ENCODE measurements at places on chromosomes 6 and 20.

GRCh38 chr20:46324960-46325703 lies 16.8 kb upstream of the CDH22 start:
- DNase-seq = peak; percentile 42

- DNase-seq = no peak
Measured at GRCh38 chr20:32515631-32516101, 69.5 kb downstream of the NOL4L start.

- no peak for DNase-seq
Measured at GRCh38 chr20:24701668-24702067, 232.2 kb downstream of the SYNDIG1 start.

DNA sequence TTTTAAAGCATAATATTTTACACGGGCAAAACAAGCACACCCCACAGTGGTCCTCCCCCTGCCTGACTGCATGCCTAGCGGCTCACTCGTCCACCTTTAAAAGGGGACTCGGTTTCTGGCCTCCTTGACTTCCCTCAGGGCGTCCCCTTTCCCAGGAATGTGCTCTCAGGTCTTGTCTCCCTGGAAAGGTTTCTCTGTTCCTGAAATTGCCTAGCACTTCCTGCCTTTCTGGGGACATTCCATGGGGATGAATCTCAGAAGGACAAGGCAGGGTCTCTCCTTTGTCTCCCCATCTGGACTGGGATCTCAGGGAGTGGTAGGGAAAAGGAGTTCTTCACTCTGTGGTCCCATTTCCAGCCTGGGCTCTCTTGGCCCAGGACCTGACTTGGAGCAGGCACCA lies 4.9 kb downstream of the TCF15 start:
- DNase-seq = no peak

DNA sequence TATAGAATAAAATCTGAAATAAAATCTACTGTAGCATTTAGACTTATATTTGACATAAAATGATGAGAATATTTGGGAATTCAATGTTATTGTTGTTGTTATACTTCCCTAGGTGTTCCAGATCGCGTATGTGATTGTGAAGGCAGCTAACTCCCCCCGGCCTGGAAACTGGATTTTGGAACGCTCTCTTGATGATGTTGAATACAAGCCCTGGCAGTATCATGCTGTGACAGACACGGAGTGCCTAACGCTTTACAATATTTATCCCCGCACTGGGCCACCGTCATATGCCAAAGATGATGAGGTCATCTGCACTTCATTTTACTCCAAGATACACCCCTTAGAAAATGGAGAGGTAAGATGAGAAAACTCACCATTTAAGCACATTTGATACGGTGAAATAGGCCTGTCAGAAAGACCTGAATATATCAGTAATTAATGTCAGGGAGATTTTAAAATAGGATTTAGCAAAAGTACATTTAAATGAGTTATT lies 215.2 kb downstream of the LAMA2 start:
- no peak for DNase-seq

GRCh38 chr6:146689806-146690205 lies 91.0 kb downstream of the ADGB start:
- no peak for DNase-seq

DNA sequence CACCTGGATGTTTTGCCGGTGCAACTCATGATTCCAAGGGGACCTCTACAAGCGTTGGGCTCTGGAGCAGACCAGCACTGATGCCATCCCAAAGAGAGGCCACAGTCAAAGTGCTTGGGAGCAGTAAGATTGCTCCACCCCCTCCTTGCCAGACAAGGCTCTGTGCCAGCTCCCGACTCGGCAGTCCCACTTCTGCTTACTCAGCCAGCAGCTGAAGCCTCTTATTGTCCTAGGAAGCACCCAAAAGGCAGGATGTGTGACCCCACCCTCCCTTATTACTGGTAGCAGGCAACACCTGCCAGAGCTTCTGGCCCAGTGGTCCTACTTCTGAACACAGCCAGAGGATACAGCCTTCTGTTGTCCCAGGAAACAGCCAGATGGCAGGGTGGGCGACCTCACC lies 614.2 kb downstream of the TENT5A start:
- no peak for DNase-seq

- peak; percentile 62 for DNase-seq
Measured at GRCh38 chr6:27837625-27838057, 74.6 kb downstream of the OR2B2 start.

DNA sequence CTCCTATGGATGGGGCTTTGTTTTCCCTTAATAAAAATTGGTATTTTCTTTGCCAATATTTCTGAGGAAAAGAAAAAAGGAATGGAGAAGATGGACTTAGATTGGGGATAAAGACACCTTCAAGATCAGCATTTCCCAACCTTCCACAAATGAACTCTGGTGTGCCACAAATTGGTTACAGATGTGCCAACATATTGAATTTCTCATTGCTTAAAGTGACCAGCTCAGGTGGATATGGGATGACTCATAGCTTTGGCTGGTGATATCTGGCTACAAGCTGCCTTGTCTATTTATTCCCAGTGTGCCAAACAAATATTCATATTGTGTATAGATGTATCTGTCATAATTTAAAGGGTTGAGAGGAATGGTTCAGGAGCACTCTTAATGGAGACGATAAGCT lies 32.5 kb downstream of the THEMIS start:
- DNase-seq = no peak

- peak; percentile 37 for DNase-seq
Measured at GRCh38 chr6:147624946-147625515, 116.5 kb downstream of the SAMD5 start.

DNA sequence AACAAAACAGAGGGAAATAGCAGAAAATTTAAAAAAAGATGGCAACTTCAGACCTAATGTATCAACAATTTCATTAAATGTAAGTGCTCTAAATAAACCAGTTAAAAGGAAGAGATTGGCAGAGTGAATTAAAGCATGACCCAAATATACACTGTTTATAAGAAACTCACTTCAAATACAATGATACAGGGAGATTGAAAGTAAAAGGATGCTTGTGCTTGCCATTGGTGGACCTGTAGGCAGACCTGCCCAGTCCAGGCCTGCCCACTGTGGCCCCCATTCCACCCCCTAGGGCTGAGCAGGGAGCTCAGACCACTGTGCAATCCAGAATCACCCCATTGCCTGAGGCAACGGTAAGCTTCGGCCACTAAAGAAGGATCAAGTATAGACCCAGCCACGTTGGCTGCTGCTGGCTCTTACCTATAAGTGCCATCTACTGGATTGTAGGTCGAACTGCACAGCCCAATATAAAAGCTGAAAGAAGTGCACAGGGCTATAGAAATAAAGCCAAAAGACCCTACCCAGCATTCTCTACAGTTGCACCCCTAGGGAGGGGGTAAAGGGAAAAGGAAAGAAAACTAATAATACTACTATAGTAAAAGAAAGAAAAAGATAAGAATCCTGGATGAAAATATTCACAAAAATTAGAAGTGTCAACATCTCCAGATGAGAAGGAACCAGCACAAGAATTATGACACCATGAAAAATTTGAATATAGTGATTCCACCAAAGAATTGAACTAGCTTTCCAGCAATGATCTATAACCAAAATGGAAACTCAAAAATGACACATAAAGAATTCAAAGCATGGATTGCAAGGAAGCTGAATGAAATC lies 36.1 kb downstream of the PSMB1 start:
- peak; percentile 81 for DNase-seq

DNA sequence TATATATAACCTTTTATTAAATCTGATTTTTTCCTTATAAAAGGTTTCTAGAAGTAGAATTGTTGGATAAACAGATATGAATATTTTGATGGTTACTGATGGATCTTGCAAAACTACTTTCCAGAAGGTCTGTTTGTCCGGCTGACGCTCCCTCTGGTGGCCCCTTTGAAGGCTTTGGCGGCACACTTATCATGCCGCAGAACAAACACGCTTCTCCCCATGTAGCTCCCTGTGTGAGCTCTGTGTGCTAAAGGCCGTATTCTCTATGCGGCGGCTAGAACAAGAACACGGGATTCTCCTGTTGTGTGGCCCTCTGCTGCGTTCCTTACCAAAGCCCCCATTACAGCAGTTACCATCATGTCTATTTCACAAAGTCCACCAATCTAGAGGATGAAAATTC lies 30.0 kb downstream of the PPP1R3G start:
- no peak for DNase-seq

- DNase-seq = no peak
Measured at GRCh38 chr20:20211274-20211987, 156.5 kb upstream of the INSM1 start.

- no peak for DNase-seq
Measured at GRCh38 chr6:128487055-128487454, 33.3 kb downstream of the PTPRK start.

DNA sequence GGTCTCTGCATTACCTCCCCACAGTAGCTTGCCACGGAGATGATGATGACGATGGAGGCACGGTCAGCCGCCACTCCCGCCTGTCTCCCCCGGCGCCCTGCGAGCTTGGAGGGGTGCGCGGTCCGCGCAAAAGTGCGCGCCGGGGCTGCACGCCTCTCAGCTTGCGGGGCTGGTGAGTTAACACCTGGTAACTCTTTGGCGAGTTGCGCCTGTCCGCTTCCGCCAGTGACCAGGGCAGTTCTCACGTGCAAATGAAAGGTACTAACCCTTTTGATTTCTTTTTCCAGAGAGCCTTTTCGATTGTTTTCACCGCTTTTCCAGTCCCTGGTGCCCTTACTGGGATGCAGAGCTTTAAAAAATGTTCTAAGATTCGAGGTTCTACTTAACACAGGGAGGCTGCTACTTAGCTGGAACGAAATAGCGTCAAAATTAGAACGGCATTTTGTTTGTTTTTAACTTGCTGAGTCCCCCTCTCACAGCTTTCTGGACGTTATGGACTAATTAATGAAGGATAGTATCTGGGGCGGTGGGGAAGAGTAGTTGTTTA lies 6.2 kb downstream of the GRIK2 start:
- no peak for DNase-seq

DNA sequence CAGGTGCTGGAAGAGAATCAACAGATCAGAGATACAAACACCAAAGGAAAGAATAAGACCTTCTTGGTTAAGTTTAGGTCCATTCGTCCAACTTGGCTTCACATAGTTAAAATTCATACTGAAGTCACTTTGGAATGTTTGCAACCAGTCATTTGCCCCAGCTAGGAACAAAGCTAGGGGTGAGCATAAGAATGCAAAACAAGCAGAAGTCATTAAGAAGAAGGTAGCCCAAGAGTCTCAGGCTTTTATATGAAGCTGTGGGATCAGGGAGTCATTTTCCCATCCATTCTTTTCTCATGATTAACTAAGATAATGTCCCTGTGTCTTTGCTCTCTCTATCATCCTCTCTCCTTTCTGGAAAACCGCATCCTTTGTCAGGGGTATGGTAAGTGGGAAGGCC lies 51.5 kb upstream of the TMEM170B start:
- DNase-seq = no peak

DNA sequence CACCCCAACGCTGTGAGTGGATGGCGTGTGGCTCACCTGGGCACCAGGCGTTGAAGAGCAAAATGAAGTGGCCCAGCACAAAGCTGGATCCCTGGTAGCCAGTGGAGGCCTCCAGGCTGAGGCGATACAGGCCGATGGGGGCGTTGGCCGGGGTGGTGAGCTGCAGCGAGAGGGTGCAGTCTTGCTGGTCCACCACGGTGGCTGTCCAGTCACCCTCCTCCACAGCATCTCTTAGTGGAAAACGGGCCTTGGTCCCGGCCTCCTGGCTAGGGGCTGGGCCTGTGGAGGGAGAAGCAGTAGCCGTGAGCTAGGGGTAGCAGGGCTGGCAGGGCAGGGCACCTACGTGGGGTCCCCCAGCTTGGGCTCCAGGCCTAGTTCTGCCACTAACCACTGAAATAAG lies 9.3 kb downstream of the TGM2 start:
- DNase-seq = no peak

DNA sequence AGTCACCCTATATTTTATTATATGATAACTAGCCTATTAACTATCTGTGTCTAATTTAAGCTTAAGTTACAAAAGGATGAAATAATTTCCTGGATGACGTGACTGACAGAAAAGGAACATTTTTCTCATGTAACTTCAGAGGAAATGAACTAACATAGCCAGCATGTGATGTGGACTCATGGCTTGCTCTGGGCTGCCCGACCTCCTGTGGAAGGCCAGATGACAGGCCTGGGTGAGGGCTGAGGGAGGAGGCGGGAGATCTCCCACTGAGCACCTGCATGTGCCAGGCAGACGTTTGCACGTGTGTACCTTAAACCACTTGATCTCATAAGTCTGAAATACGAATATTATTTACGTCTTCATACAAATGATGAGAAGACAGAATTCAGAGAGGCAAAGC lies 321.1 kb downstream of the SYNE1 start:
- peak; percentile 56 for DNase-seq

DNA sequence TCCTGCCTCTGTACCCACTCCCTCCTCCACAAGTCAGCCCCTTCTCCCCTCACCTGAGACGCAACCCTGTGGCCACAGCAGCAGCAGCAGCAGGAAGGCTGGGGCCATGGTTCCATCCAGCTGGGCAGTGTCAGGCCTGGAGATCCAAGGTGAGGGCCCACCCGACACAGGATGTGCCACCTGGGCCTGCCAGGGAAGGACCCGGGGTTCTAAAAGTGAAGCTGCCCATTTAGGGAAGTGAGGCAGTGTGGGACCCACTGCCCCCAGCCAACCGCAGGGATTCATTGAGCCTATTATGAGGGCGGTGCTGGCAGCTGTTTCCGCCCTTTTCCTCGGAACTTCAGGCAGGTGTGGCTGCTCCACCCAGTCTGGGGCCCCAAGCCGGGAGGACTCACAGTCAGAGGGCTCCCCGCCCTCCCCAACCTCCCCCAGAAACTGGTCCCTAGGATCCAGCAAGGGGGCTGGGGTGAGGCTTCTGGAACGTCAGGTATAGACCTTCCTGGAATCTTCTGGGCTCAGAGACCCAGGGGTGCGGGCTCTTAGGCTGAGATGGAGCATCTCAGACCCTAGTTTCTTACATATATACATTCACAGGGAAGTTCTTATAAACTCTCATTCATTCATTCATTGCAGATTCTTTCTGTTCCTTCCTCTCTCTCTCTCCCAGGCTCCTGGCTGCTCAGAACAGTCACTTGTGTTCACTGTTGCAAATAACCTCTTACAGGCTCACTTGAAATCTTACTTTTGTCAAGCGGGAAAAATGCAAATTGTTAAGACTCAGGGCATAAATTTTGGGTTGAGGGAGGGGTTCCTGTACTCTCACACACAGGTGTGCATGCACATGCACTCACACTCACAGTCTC lies at the start of gene TREML2:
TSS of gene TREML2 (minus strand) at position 249 of the 863 bp plus-strand sequence. CDS start at position 108, 141 bp downstream.
- no peak for DNase-seq

DNA sequence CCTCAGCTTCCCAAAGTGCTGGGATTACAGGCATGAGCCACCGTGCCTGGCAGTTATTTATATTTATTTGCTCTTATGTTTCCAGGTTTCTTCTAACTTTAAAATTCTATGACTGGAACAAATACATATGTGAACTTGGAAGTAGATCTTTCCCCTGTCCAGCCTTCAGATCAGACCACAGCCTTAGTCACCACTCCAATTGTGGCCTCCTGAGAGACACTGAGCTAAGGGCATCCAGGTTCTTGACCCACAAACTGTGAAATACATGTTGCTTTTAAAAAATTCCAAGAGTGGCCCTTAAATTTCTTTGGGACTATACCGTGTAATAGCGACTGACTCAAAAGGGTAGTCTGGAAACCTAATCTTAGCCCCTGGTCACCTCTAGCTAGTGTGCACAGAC lies 1.5 kb upstream of the ADGRG6 start:
- DNase-seq = no peak

Measured in adipocyte (in vitro differentiated cells).